ENCODE measurements at places on chromosomes 2 and 18.

- DNase-seq: no peak
Observed at GRCh38 chr2:239375278-239376061, 25.4 kb downstream of the HDAC4 start.

GRCh38 chr2:170237572-170238120 is 59.7 kb downstream of the MYO3B start:
- DNase-seq: no peak

- DNase-seq: no peak
Observed at GRCh38 chr18:29071869-29072268, 894.9 kb upstream of the CDH2 start.

- DNase-seq: no peak
Observed at GRCh38 chr2:200453853-200454534, 55.9 kb downstream of the KCTD18 start.
